CD4-positive, alpha-beta T cell treated with Interferon gamma for 1 hour (primary cell): ENCODE measurements at places on chromosomes 4 and X.

DNA sequence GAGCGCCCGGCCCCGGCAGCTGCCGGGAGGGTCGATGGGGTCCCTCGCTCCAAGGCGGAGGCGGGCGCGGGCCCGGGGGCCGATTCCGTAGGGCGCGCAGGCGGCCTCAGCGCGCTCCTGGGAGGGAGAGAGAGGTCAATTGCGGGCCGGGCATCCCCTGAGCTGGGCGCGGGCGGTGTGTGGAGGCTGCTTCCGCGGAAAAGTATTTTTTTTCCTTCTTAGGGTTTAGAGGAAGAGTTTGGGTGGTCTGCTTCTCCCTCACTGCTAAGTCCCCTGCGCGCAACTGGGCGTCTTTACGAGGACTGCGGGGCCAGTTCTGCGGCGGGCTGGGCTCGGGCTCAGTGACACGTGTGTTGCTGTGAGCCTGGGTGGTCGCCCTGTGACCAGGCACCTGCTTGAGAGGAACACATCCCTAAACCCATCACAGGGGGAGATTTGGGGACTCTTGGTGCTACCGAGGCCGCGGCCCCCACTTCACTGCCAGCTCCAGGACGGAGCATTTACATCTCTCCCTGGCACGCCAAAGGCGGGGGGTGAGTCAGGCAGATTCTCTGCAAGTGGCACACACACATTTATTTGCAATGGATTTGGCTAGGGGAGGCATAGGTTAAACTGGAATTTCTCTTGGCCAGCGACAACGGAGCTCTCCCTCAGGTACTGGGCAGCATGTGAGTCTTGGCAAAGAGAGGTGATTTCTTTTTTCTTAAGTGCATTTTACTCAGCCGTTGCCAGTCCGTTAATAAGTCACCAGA is 151.2 kb upstream of the SLC4A4 start:
- peak; percentile 1 for DNase-seq

DNA sequence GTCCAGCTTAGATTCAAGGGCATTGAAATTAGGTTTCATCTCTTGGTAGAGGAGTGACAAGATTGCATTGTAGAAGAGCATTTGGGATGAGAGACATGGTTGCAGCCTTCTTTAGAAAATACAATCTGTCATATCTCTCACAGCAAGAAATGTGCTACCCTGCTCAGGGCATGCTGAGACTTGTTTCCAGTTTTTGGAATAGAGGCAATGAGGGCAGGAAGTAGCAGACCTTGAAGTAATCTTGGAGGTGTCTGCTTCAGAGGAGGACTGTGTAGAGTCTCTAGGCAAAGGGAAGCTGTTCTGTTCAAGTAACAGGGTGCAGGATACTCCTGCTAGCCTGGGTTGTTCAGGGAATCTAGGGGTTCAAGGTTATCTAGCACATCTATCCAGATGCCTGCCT is 116.1 kb upstream of the ZNF827 start:
- no peak for DNase-seq

DNA sequence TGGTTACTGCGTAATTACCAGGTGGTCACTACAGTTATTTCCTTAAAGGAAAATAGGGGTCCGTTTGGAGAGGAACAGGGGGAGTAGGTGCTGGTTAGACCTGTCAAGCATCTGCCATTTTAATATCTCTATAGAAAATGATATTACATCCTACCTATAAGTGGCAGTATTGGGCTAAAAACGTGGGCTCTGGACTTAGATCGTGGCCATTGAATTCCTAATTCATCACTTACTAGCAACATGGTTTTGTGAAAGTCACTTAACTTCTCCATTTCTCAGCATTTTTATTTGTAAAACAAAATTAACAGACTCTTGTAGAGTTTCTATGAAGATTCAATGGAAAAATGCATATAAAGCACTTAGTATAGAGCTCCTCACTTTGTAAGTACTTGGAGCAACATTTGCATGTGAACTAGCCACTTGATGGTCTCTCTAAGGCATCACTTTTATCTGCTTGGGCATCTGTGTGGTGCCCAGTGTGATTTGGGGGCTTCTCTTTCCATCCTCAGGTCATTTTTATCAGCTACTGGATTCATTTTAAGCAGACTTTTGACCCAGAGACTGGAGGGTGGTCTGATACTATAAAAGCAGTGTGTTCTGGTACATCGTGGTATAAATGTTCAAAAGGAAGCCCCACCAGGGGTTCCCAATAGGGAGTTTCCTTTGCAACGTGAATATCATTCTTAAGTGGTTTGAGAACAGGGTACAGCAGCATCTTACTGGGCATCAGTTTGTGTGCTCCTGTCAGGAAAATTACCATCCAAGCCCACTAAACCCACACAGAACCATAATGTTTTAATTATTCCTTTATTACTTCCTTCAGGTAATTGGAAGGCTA is 42.7 kb upstream of the RASSF6 start:
- DNase-seq = no peak

DNA sequence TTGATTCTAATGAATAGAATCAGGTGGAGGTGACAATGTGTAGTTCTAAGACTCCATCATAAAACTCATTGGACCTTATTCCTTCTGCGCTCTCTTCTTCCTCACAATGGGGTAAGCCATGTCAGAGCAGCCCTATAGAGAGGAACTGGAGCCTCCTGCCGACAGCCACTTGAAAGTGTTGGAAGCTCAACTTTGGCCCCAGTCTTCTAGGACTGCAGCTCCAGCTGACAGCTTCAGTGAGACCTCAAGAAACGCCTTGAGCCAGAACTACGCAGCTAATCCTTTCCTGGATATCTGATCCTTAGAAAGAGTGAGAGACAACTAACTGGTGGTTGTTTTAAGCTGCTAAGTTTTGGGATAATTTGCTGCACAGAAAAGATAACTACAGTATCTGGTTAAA is 22.1 kb upstream of the ADH7 start:
- no peak for DNase-seq

DNA sequence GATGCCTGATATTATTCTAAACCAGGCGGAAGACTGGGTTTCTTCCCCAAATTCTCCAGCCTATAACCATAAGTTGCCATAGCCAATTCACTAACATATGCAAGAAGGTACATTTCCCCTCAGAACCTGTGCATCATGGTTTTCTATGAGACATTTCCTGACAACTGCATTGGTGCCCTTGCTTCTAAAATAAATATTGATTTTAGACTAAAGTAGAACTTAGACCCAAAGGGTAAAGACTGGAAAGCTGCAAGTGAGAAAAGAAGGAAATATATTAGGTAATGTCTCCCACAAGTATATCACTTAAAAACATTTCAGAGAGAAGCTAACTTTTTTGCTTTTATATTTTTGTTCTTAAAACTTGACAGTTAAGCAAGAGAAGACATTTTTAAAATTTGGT is 125.1 kb downstream of the PPA2 start:
- DNase-seq = no peak

DNA sequence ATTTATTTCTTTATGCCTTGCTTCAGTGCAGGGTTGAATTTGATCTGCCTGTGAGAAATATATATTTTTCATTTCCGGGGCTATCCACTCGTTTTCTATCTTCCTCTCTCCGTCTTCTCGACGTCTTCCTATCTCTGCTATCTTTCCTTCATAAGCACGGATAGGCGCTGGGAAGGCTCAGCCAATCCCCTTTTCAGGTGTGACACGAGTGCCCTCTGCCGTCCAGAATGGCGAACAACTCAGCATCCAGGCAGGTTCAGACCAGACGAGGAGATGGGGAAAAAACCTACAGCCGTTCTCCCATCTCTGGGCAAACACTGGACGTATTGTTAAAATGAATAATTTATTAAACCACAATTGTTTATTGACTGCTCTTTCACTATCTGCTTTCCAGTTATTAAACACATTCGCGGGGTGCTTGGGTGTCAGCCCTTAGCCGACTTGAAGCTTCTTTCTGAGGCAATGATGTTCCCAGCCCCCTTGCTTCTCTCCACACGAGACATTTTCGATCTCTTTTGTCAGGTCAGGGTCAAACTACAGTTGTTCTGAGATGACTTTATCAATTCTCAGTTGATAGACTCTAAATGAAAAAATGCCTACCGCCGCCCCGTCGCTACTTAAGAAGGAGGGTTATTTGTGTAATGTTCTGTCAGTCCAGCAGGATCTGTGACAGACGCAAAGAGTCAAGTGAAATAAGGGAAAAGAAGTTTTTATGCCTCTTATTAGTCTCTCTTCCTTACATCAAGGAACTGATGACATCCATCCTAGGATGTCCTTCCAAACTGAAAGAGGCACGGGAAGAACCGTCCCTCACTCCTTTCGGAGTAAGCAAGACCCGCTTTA is 96.3 kb upstream of the NOCT start:
- DNase-seq = peak; percentile 32

GRCh38 chr4:10180927-10181744 is 64.5 kb upstream of the WDR1 start:
- DNase-seq = peak; percentile 19

DNA sequence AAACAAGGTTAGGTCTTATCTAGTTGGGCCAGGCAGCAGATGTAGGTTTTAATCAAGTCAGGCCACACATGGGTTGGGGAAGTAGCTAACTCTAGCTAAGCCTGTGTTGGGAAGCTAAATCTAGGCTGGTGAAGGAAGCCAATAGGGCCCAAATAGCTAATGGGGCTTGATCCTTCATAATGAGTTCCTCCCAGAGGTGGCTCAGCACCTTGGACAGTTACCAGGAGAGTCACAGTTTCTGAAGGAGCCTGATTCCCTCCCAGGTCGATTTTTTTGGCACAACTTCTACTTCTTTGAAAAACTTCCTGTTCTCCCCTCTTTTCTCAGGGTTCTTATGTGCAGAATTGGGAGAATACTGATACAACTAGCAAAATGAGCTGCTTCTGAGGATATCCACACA is 242.5 kb upstream of the PRPS2 start:
- no peak for DNase-seq

DNA sequence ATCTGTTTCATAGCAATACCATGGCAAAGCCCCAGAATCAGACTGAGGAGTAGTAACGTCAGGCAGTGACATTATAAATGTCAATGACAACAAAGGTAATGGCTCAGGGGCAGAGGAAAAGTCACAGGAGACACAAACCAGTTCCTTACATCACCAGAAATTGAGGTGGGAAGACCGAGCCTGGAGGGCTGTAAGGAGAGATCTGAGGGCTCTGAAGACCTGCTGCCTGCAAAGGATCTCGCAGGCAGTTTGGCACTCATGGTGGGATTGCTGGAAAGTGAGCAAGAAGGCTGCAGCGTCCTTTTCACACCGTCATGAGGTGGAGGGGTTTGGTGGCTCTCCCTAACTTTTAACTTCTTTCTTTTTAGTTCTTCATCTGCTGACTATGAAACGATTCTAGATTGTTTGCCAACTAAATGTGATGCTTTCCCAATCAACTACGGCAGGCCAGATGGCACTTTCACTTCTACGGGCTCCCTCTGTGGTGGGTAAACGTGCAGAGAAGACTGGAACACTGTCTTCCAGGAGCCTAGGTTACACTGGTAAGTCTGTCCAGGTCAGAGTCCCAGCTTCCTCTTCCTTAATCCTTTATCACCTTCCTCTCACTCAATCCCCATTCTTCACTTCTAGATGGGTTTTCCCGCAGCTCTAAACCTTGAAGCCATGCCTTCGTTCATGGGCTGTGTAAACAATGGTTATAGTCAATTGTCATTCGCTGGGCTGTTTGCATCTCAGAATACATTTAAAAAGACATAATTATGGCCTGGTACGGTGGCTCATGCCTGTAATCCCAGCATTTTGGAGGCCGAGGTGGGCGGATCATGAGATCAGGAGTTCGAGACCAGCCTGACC is 58.2 kb downstream of the TBC1D9 start:
- DNase-seq = no peak

DNA sequence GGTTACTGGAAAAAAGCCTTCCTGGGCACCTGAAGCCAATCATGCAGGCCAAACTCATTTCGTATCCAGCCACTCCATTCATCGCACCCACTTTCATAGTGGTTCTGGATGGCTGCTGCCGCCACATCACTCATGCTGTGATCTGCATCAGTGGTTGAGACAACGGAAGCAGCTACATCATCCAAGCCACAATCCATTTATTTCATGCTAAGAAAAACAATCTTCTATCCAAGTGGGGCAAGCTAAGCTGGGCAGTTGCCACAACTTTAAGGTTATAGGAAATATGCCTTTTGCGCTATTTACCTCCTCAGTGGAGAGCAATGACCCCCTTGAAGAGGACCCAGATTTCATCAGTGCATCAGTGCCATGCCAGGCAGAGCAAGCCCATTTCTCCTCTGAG is 124.6 kb downstream of the GRIA3 start:
- DNase-seq = no peak

DNA sequence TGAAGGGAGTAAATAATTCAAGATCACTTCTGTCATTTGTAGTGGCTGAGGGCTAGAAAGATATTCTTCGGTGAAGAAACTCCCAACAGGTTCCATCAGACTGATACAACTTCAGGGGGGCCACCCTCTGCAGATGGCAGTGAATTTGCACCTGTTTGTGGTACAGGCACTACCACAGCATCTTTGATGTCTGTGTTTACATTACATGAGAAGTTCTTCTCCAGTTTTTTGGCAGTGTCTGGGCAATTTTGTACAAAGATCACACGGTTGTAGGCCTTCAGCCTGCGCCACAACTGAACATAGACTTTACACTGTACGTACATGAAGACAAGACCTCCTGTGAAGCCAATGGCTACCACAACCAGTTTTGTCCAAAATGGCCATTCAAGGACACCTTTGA is 34.2 kb downstream of the TMA16 start:
- no peak for DNase-seq

DNA sequence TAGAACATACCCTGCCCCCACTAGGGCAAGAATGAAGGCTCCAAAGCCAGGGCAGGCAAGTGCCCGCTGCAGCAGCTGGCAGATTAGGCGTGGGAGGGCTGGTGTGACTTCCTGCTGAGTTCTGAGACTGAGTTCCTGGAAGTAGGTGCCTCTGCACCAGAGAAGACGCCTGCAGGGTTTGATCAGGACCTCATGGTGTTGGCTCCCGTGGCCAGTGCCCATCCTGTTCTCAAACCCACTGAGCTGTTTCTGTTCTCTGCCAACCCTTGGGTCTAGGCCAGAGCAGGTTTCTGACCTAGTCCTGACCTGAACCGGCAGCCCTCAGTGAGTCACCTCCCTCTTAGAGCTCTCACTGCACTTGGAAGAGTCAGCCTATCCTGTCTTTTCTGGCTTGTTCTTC is 220.7 kb downstream of the HS6ST2 start:
- peak; percentile 1 for DNase-seq

GRCh38 chr4:71777891-71778290 is 6.0 kb downstream of the GC start:
- DNase-seq = no peak

GRCh38 chrX:40104985-40105834 is 7.5 kb upstream of the BCOR start:
- DNase-seq = no peak

- no peak for DNase-seq
These were observed 69.6 kb downstream of the FGFBP1 start for GRCh38 chr4:15868826-15869413.

GRCh38 chrX:11698702-11699101 is 33.0 kb upstream of the ARHGAP6 start:
- no peak for DNase-seq

- no peak for DNase-seq
These were observed 69.2 kb downstream of the PLS3 start for GRCh38 chrX:115630204-115630603.

- DNase-seq = no peak
These were observed 17.5 kb downstream of the IL13RA2 start for GRCh38 chrX:114999906-115000305.

- DNase-seq = no peak
These were observed 126.9 kb downstream of the UNC5C start for GRCh38 chr4:95421869-95422268.
